ENCODE measurements at places on chromosomes 6 and 20.

- no peak for DNase-seq
Measured at GRCh38 chr6:109788687-109789086, 97.6 kb downstream of the FIG4 start.

DNA sequence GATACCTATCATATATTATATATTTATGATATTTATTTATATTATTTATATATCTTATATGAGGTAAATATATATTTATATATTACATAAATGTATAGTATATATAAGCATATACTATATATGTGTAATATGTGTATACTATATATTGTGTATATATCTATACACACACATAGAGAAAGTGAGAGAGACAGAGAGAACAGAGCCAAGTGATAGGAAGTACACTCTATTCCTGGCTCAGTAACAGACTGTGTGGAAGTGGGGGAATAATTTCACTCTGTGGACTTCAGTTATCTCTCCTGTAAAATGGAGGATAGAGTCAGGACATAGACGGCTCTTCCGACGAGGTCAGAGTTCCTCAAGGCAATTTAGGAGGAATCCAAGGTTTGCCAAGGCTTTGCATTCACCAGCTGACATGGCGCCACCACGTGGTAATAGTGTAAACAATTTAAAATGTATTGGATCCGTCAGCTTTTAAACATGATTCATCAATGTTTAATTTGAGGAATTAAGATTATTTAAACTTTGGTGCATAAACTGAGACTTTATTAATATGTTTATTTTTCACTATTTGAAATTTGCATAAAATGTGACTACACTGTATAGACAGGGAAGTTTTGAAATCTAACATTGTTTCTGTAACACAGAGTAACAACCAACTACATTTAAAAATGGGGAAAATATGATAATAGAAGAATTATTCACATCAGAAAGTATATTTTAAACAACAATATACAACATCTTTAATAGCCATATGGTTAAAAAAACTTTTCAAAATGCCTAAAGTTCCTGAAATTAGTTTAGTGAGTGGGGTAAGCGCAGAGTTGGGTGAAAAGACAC, 75.4 kb upstream of the TMEM244 start:
- DNase-seq = peak; percentile 59

GRCh38 chr6:99979953-99980352, 14.1 kb downstream of the MCHR2 start:
- DNase-seq = no peak

GRCh38 chr6:52595000-52595795, 18.3 kb upstream of the TRAM2 start:
- peak; percentile 97 for DNase-seq

GRCh38 chr6:28737750-28738395, 185.9 kb downstream of the TRIM27 start:
- DNase-seq = no peak

DNA sequence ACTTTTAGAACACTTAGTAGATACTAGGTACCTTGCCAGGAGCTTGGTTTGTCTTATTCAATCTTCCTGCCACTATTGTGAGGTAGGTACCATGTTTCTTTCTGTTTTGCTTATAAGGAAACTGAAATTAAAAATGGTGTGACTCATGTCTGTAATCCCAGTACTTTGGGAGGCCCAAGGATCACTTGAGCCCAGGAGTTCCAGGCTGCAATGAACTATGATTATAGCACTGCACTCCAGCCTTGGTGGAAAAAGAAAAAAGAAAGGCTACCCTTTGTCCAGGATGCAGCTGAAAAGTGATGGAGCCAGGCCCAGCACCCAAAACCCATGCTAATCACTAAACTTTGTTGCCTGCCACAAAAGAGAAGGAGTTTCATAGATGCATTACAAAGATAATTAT, 34.1 kb upstream of the LAMA4 start:
- DNase-seq = no peak

GRCh38 chr6:63765828-63766227, 130.2 kb downstream of the PHF3 start:
- DNase-seq = no peak

DNA sequence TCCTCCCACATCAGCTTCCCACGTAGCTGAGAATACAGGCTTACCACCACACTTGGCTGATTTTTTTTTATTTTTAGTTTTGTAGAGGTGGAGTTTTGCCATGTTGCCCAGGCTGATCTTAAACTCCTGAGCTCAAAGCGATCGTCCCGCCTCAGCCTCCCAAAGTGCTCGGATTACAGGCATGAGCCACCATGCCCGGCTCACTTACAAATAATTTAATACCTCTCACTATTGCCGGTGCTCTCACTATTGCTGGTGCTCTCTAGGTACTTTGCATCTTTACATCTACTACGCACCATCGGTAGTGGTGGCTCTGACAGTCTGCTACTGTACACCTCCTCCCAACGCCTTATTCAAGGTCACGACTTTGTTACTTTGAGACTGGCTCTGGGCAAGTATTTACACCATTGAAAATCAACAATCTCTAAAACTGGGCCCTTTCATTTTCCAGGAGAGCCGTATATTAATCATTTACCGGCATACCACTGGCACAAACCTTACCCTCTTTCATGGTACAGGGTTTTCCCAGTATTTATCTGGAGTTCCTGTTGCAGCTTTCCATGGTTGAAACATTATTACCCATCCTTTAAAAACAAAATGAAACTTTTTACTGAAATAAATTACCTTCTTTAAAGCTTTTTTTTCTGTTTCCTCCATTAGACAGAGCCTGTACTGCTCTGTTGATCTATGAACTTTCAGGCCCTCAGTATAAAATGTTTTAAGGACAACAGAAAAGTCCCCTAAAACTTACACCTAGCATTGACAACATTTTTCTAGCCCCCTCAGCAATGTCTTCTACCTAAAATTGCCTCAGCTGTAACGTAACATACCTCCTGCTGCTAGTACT, 259.6 kb upstream of the PLCB4 start:
- no peak for DNase-seq

- DNase-seq = no peak
Measured at GRCh38 chr6:162315291-162315690, 412.3 kb downstream of the PRKN start.

- DNase-seq = no peak
Measured at GRCh38 chr6:53125276-53125675, 23.4 kb downstream of the GCM1 start.

DNA sequence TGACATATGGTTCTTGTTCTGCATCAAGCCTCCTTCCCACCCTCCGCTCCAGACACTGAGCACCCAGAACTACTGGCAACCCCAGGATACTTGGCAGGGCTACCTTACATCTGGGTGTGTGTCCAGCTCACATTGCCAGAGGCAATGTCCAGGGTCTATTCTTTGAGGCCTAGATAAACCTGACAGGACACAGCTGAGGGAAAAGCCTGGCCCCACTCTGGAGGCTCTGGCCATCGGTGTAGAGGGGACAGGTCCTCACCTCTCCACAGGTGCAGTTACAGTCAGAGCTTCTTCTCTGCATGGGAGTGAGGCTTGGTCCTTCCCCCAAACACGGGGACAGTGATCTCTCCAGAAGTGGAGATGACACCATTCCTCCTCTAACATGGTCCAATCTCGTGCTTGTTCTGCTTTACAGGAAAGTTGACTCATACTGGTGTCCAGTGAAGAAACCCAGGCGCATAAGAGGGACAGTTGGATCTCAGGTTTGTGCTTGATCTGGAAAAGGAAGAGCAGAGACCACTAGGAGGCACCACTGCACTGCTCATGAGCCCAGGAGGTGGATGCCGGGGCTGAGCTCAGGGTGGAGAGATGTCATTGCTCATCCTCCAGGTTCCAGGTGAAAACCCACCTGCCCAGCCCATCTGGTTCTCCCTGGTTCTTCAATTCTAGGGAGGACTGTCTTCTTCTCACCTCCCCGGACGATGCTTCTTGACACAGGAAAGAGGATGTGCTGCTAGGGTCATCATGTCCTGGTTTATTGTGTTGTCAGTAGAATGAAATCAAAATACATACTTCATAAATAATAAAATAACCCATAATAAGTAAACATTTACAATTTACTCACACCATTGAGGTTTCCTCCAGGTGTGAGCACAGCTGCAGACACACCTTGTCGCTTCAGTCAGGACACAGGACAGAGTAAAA, 14.7 kb downstream of the HLA-F start:
- DNase-seq = peak; percentile 77

DNA sequence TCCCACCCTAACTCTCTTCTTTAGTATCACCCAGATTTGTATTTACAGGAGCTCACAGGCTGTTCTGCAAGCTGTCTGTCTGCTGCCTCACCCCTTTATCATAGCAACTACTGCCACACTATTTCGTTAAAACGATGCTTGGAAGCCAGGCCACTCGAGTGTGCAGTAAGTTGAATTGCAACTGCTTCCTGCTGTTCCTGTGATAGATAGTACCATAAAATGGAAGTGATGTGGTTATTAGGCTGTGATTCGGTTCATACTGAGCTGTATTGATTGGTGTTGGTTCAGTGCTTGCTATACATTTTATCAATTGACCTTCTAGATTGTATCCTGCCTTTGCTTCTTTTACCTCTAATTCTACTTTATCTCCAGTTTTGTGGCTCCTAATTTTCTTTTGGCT, 325.4 kb downstream of the RNF144B start:
- no peak for DNase-seq

GRCh38 chr6:101434601-101435000, 41.1 kb downstream of the GRIK2 start:
- DNase-seq = no peak

DNA sequence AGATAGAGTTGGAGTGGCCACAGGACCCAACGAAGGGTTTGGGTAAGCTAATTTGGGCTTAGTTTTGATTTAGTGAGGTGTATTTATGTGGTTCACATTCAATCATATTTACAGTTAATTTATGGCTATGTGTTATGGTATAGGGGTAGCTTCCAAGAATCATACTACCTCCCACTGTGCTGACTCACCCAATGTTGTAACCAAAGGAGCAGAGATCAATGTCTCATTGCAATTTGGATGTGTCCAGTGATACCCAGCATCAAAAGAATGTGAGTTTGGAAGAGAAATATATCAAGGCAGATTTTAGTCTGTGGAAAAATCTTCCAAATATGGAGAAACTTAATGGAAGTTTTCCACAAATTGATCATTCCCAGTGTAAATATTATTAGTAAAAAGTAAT, 25.3 kb upstream of the SMIM8 start:
- DNase-seq = no peak

DNA sequence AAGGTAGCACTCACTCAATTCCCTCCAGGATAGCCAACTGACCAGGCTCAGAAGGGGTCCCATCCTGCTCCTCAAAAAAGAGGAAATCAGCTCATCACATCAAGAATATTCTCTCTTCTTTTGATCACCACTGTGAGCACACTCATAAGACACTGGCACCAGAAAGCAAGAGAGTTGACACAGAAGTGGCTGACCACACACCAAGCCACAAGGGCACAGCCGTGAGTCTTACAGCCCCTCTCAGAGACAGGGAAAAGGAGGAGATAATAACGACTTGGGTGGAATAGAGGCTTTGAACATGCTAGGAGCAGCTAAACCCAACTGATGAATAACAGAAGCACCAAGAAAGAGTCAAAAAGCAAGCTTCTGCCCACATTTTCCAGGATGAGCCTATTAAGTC, 249.1 kb upstream of the PREP start:
- no peak for DNase-seq

- no peak for DNase-seq
Measured at GRCh38 chr6:154773610-154774089, 40.4 kb downstream of the SCAF8 start.

- DNase-seq = no peak
Measured at GRCh38 chr6:79071547-79071946, 6.5 kb downstream of the PHIP start.

DNA sequence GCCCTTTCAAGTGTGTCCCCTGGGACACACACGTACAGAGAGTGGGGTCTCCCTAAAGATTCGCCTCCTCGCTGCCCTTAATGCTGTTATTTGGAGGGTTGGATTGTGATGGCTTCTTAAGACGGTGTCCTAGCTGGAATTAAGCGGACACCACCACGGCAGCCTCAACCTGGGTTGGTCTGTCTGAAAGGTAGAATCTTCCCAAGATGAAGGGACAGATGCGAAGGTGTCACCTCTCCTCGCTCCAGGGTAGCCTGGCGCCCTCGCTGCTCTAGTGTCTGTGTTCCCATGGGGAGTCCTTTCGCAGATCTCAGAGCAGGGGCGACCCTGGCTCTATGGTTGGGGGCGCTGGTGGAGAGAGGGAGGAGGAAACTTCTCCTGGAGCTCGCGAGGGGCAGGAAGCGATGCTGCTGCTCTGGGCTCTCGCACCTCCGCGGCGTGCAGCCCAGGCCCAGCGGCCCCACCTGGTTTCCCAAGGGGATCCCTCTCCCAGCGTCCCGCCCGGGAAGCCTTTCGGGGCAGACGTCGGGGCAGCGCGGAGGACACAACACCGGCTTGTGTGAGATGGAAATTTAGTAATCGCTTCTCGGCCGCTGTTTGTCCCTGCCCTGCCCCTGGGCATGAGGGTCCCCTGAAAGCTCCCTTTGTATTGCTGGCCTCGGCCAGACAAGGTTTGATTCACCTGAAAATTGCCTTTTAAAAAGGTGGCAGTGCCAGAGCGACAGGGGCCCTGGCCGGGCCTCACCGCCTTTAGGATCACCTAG, 1.7 kb downstream of the RSPO3 start:
- no peak for DNase-seq

GRCh38 chr6:7300926-7301325, 12.1 kb downstream of the SSR1 start:
- DNase-seq = peak; percentile 44

DNA sequence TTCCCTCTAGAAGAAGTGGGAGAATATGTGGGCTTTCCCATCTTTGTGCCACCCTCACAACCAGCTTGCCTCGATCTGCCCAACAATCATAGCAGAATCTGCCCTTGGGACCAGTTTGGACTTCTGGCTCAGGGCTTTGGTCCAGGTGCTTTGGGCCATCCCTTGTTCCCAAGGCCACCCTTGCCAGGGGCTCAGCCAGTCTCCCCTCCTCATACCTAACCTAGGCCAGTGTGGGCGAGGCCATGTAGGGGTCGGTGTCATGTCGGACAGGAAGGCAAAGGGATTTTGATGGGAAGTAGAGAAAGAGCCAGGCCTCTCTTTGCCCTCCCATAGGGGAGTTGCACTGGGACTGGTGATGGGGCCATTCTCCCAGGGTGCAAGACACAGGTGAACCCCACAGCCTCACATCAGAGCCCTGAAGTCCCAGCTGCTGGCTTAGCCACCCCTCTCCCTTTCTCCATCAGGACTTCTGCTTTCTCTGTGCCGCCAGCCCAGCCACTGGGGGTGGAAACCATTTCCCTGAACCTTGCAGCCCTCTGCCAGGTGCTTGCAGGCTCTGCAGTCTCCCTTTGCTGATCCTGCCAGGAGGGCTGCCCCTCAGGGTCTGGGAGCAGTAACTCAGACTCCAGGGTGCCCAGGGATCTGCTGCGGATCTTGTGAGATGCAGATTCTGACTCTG, 60.7 kb downstream of the SLC24A3 start:
- DNase-seq = no peak

DNA sequence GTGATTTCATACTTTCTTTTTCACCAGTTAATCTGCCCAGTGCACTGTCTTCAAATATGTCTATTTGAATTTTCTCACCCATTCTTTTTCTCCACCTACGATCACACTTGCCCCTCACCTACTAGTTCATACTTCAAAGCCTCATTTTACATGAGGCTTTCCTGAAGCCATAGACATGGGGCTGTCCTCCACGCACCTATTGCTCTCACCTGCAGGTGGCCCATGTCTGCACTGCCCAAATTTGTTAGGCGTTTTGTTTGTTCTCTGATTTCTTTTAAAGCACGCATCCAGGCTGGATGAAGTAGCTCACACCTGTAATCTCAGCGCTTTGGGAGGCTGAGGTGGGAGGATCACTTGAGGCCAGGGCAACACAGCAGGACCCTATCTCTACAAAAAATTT, 106.8 kb upstream of the RIPOR2 start:
- DNase-seq = no peak

- no peak for DNase-seq
Measured at GRCh38 chr6:6592826-6593475, 4.4 kb downstream of the LY86 start.
